ENCODE measurements at places on chromosomes 7 and 10.
A peak's percentile ranks its signal among the peaks of the same experiment; 100 is the strongest.

DNA sequence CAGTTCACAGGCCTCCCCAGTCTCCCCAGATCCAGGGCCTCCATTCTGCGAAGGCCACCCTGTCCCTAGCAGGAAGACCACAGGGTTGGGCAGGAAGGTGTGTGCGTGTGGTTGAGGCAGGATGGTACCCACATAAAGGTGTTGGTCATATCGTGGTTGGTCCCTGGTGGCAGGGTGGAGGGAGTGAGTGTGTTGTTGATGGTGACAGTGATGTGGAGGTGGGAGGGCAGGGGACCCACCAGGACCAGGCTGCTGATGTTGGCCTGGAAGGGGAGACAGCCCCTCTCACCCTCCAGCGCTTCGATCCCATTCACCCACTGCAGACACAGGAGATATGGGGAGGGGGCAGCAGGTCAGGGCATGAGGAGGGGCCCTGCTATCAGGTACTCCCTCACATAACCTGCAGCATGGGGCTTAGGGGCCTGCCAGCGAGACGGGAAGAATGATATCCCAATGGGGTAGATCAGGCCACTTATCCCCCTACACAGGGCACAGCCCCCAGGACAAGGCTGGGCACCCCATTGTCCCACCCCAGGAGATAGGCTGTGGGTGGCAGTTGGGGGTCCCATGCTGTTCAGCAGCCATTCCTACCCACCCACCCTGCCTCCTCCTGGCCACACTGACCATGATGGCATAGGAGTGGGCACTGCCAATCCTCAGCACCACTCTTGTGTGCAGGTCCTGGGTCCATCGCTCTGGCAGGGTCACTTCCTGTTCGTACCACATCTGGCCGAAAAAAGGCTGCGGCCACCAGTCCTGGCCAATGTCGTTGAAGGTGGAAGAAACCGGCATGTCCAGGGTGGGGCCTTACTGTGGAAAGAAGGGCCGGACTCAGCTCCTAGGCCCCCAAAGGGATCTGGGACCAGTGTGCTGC is 69.0 kb upstream of the ZNF479 start:
- no peak for DNase-seq

DNA sequence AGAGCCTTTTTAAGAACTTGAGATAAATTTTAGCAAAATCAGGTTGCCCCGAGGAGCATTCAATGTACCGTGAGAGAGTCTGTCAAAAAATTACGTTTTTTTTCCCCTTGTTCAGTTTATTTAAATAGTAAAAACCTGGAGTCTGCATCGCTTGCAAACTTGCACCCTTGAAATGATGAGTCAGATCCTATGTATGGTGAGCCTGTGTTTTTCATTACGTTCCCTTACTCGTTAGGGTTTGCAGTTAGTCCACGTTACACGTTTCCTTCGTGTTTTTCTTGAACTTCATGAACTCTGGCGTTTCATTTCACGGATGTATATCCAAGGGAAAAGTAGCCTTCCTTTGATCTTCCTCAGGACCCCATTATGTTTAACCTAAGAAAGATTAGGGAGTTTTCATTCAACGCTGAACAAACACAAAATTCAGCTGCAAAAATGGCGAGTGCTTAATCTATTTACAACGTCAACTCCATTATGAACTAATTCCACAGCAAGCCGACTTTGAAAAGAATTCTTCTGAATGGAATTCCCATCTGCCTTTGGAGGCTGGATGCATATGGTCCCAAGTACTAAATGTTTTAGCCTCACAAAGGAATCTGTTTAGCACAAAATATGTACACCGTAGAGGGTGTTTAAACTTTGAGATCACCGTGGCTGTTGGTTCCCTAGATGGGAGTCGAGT is 182.4 kb downstream of the MYOF start:
- DNase-seq, result no peak

DNA sequence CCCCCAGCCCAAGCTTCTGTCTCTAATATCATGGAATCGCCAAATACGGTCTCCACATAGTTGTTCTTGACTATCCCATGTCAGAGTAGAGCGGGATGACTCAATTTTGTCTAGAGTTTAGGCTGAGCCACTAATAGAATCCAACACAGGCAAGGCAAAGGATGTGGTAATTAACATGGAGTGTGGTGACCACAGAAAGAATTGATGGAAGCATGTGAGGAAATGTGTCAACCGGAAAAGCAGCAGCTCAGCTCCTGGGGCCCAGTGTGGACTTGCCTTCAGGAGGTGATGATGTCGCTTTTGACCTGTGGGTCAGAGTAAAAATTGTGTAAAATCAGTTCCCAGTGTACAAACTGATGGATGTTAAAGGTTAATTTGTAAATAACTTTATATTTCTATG is 139.3 kb upstream of the KLF6 start:
- no peak for DNase-seq

- DNase-seq, result peak; percentile 78
Observed at GRCh38 chr10:45514291-45515270, 140.6 kb downstream of the ALOX5 start.

GRCh38 chr10:104300002-104300735 is 31.2 kb downstream of the GSTO2 start:
- peak; percentile 76 for DNase-seq

DNA sequence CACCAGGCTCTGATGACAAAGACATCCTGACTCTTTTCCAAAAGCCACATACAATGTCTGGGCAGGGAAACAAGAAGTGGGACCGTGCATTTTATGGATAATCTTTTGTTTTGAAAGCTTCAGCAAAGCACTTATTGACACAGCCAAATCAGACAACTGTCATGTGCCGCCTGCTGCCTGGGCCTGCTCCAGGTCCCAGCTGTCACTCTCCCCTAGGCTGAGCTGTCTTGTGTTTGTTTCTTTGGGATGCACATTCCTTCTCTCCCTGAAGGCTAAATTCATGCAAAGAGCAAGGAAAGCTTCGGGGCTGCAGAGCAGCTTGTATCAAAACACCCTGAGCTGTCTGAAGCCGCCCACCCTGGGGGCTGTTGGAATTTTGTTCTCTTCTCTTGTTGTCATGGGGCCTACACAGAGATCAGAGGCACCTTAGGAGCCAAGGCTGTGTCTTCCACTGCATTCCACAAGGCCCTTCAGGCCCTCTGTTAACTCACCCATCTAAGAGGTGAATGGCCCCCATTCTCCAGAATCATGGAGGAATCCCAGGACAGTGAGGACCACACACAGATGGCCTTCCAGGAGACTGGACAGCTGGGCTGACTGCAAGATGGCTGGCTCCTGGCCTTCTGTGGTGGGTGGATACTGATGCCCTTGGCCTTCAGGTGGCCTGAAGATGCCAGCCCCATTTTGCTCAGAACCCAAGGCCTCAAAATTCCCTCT is 17.8 kb upstream of the SLC18A2 start:
- no peak for DNase-seq

Data from right hindlimb (tissue), 1 donor.